Daoy (cell line): ENCODE measurements at places on chromosomes 2 and 18.
A peak's percentile ranks its signal among the peaks of the same experiment; 100 is the strongest.

GRCh38 chr2:128162266-128162665 lies 71.3 kb downstream of the UGGT1 start:
- no peak for DNase-seq

DNA sequence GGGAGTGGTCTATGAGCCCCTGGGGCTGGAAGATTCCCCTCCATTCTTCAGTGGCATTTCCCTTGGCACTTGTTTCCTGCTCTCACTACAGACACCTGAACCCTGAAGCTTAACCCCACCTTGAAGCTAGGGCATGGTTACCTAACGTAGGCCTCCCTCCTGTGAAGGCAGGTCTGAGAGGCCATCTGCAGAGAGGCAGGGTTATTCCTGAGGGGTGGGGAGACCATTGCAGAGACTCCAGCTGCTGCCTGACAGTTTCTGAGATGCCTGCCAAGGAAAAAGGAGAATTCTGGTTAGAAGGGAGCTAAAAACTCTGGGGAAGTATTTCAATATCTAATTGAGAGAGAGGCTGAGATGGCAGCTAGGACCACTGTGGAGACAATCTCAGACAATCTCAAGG lies 119.3 kb upstream of the NDUFV2 start:
- DNase-seq: no peak

DNA sequence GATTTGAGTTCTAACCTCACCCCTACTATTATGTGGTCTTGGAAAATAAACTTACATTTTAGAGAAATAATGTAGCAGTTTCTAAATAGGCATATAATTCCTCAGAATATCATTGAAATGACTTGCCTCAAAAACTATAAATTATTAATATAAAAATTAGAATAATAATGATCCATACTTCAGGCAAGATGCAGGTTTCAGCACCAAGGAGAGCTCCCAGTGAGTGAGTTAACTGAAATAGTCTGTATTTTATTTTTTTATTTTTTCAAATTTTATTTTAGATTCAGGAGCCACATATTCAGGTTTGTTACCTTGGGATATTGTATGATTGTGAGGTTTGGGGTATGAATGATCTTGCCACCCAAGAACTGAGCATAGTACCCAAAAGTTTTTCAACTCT lies 472.2 kb upstream of the DCC start:
- DNase-seq: no peak

DNA sequence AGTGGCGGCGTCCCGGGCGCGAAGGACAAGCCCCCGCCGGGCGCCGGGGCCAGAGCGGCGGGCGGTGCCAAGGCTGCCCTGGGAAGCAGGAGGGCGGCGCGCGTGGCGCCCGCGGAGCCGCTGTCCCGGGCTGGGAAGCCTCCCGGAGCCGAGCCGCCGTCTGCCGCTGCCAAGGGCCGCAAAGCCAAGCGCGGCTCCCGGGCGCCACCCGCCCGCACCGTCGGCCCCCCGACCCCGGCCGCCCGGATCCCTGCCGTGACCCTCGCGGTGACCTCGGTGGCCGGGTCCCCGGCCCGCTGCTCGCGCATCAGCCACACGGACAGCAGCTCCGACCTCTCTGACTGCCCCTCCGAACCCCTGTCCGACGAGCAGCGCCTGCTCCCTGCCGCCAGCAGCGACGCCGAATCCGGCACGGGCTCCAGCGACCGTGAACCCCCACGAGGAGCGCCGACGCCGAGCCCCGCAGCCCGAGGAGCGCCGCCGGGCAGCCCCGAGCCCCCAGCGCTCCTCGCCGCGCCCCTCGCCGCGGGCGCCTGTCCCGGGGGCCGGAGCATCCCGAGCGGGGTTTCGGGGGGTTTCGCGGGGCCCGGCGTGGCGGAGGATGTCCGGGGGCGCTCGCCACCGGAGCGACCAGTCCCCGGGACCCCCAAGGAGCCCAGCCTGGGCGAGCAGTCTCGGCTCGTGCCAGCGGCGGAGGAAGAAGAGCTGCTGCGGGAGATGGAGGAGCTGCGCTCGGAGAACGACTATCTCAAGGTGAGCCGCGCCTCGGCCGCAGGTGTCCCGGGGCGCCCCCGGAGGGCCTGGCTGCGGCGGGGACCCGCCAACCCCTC lies 820 bp downstream of the MTCL1 start:
- DNase-seq: peak; percentile 15

GRCh38 chr2:222042666-222043065 lies 256.1 kb downstream of the PAX3 start:
- DNase-seq: no peak

GRCh38 chr18:26511339-26512071 lies 36.8 kb downstream of the KCTD1 start:
- DNase-seq: no peak

GRCh38 chr18:43533371-43533770 lies 256.1 kb upstream of the SYT4 start:
- DNase-seq: no peak

GRCh38 chr2:217742276-217742675 lies 260.5 kb downstream of the TNS1 start:
- DNase-seq: no peak

GRCh38 chr18:27887711-27888495 lies 289.0 kb downstream of the CDH2 start:
- DNase-seq: no peak

GRCh38 chr18:13424363-13424762 lies 205.8 kb downstream of the LDLRAD4 start:
- DNase-seq: no peak
